ENCODE measurements at places on chromosomes 3 and 15. TPM values are rescaled to one million over a fixed set of nuclear protein-coding genes. Genes with fewer than 3 reads are reported as not detected.

MESP1 gene
- total RNA-seq: 16.0 TPM

TYRO3 gene
- 63.4 TPM for total RNA-seq

RHOV gene
- total RNA-seq: not detected

IL12A gene
- 0.29 TPM for total RNA-seq

Data from mesenteric fat pad (tissue), 1 donor.